Activated CD8-positive, alpha-beta memory T cell treated with anti-CD3 and anti-CD28 coated beads, Interleukin-2, amount 50 U/mL, for 4 hours (primary cell): ENCODE measurements at places on chromosomes 3 and 15.

DNA sequence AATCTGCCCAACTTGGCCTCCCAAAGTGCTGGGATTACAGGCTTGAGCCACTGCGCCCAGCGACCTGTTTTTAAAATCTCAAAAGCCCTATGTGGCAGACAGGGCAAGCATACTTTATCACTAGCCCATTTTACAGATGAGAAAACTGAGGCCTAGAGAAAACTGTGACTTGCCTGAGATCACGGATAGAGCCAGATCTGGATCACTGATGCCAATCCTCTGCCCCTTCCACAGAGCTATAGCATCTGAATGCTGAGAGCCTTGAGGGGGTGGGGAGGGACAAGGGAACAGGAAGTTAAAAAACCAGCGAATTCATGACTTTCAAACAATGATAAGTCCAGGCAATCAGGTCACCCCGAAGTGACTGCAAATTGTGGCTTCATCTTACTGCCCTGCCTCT, 7.3 kb downstream of the ANKRD63 start:
- DNase-seq: no peak

DNA sequence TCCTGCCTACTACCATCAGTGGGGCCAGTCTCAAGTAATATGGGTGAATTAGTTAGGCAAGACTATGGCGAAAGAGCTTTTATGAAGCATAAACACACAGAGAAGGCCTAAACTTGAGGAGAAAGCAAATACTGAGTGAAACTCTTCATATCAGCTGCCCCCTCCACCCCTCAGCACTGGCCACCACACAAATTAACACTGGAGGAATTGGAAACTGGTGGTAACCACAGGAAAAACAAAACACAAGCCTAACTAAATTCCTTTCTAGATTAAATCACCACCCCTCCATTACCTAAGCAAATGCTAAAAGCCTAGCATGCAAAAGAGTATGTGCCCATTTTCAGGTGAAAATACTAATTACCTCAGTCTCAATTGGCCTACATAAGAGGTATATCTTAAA, 774.7 kb upstream of the NECTIN3 start:
- DNase-seq: no peak

DNA sequence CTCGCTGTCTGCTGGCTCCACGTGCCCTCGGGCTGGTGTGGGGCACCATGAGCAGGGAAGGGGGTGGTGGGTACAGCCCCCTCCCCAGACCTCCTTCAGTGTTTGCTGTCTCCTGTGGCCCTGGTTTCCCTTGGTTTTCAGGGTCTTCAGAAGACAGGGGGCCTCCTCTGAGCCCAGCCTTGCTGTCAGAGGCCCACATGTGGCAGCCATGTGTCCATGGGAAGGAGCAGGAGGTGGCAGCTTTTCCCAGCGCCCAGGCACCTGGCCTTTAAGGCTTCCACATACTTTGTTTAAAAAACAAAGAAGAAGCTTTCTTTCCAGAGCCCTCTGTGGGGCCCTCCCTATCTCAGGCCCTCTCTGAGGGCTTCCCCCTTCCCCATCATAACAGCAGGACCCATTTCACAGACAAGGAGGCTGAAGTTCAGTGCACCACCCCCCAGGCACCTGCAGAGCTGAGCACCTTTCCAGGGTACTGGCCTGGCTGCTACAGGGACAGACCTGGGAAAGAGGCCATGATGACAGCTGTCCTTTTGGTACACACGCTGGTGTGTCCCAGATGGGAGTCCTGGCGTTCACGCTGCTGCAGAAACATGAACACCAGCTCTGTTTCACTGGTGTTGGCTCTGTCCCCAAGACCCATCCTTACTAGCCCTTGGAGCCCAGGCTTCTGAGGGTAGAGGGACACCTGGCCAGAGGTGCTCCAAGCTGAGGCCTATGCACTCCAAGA, 73.7 kb downstream of the DNAJB8 start:
- DNase-seq: no peak

GRCh38 chr3:156429125-156429524, 125.8 kb downstream of the SSR3 start:
- no peak for DNase-seq

GRCh38 chr15:31482122-31482922, 155.7 kb downstream of the KLF13 start:
- DNase-seq: no peak

- DNase-seq: no peak
Observed at GRCh38 chr15:89790661-89791060, 14.5 kb downstream of the MESP2 start.

DNA sequence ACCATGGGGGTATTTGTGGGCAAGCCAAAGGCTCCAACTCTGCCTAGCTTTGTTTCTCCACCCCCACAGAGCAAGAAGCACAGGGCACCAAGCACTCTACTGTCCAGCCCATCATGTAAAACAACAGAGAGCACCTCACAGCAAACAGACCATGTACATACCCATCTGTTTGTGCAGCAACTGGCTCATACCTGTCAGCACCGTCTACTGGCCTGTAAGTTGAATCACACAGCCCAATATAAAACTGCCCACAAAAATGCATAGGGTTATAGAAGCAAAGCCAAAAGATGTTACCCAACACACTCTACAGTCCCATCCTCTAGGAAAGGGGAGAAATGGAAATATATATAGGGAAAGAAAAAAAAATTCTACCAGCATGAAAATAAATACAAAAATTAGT, 139.7 kb upstream of the CPNE4 start:
- no peak for DNase-seq

- no peak for DNase-seq
Observed at GRCh38 chr3:180430896-180431295, 171.1 kb upstream of the TTC14 start.

- DNase-seq: no peak
Observed at GRCh38 chr15:95987886-95988573, 342.5 kb upstream of the NR2F2 start.

GRCh38 chr15:35507932-35508638, 37.9 kb downstream of the DPH6 start:
- DNase-seq: no peak

GRCh38 chr3:174202561-174202960, 656.6 kb upstream of the NAALADL2 start:
- DNase-seq: no peak

GRCh38 chr3:108103886-108104797, 13.3 kb upstream of the CD47 start:
- DNase-seq: no peak

- DNase-seq: no peak
Observed at GRCh38 chr3:52892625-52893311, 4.6 kb downstream of the STIMATE start.

DNA sequence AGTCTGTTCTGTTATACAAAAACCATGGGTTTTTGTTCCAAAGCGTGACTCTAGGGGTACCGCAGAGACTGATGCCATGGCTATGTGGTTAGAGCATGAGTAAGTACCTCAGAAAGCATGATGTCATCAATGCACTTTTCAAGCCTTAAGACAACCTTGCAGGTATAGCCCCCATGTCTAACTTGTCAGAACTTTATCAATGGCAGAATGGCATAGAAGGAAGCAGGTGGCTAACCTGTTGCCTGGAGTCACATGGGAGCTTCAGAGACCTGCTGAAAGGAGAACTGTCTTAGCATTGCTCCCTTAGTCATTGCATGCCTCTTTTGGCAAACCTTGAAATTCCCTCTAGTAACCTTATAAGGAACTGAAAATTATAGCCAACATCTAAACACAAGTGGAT, 52.5 kb downstream of the EOMES start:
- DNase-seq: no peak

GRCh38 chr3:139559541-139559940, 20.0 kb upstream of the RBP1 start:
- DNase-seq: no peak

DNA sequence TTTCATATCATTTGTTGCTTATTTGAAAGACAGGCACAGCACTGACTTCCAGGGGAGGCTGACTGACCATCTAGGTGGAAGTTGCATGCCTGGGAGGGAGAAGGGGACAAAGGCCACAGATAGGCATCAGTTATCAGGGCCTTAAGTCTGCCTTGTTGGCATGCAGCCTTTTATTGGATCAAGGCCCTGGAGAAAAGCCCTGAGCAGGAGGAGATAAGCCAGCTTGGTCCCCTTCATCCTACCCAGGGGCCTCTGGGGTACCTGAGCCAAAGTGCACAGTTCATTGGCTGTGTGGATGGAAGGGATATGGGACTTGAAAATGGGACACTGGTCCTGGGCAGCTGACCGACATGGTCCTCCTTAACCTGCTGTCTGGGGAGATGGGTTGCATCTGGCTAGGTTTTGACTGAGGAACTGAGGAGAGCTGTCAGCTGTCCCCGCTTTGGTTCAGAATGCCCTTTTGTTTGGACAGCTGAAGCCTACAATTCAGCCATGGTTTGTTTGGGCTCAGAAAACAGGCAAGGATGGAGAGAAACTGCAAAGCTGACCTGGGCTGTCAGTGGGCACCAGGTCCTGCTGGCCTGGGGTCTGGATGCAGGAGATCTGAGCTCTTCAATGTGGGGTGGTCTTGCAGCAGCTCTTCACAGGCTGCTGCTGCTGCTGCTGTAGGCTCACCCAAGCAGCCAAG, 60.0 kb downstream of the FLNB start:
- DNase-seq: no peak
